ENCODE measurements at places on chromosomes 7 and 10. TPM values are rescaled to one million over a fixed set of nuclear protein-coding genes. Genes with fewer than 3 reads are reported as not detected.

JAKMIP3 gene
- 0.31 TPM for total RNA-seq

- no peak for DNase-seq
Measured at GRCh38 chr10:2471811-2472210, 595.5 kb upstream of the PFKP start.

DNA sequence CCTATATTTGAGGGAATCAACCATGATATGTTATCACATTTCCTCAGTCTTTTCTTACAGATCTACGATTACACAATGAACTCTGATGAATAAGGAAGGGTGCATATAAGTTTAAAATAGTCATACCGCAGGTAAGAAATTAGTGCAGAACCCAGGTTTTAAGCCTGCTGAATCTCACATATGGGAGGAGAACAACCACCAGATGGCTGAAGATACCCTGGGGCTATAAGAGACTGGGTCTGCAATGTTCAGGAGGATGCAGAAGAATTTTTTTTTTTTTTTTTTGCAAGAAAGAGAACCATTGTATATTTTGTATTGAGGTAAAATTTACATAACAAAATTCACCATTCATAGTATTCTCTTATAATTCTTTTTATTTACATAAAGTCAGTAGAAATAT lies 372.3 kb upstream of the MYO3A start:
- no peak for DNase-seq

GRCh38 chr10:97718178-97718577 lies 4.6 kb downstream of the MARVELD1 start:
- no peak for DNase-seq

DNA sequence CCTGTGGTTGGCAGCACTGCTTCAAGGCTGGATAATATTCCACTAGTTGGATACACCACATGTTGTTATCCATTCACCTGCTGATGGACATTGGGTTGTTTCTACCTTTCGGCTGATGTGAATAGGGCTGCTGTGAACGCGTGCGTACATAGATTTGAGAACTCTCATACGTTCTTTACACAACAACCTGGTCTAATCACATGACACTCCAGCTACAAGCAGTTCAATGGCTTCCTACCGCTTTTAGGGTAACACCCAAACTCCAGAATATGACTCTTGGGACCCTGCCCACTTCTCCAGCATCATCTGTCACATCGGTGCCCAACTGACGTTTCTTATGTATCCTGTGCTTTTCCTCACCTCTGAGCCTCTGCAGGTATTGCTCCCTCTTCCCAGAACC lies 114.6 kb downstream of the ABLIM1 start:
- no peak for DNase-seq

All from CD8-positive, alpha-beta T cell (primary cell).